ENCODE measurements at places on chromosomes 3 and 15.

- DNase-seq: peak; percentile 2
These were observed 414.0 kb upstream of the ZNF717 start for GRCh38 chr3:76199382-76199781.

GRCh38 chr15:83846847-83847246, 192.9 kb downstream of the ADAMTSL3 start:
- peak; percentile 99 for DNase-seq

DNA sequence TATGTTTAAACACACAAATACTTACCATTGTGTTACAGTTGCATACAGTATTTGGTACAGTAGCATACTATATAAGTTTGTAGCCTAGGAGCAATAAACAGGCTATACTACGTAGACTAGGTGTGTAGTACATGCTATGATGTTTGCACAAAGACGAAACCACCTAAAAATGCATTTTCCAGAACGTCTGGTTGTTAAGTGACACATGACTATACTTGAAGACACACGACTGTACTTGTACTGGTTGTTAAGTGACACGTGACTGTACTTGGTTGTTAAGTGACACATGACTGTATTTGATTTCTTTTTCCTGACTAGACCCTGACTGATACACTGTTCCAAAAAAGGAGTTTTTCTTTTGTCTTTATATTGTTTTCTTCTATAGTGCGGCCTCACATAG, 34.1 kb downstream of the RAB8B start:
- no peak for DNase-seq

- DNase-seq: peak; percentile 74
These were observed 219.2 kb upstream of the ARHGEF26 start for GRCh38 chr3:153901991-153902390.

GRCh38 chr3:108060331-108060730, 30.5 kb downstream of the CD47 start:
- no peak for DNase-seq
